GOT3 (cell line): ENCODE measurements at places on chromosomes 1 and 21.

GRCh38 chr1:157090196-157090647 lies 9.4 kb downstream of the ETV3L start:
- DNase-seq: peak; percentile 57

DNA sequence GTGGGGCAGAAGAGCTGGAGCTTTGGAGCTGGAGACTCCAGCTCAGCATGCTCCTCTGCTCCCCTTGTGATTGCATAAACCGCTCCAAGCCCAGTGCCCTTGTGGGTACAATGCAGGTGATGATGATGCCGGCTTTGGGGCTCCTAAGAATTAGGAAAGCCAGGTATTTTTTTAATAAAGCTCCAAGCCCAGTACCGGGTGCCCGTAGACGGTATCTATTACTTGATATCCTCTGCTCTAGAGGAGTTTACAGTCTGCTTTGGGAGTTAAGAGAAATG lies 27.2 kb downstream of the TENT5C start:
- no peak for DNase-seq

GRCh38 chr1:85940656-85941306 lies 215.8 kb downstream of the COL24A1 start:
- DNase-seq: no peak

GRCh38 chr1:119330466-119331189 lies 38.0 kb upstream of the HAO2 start:
- no peak for DNase-seq

DNA sequence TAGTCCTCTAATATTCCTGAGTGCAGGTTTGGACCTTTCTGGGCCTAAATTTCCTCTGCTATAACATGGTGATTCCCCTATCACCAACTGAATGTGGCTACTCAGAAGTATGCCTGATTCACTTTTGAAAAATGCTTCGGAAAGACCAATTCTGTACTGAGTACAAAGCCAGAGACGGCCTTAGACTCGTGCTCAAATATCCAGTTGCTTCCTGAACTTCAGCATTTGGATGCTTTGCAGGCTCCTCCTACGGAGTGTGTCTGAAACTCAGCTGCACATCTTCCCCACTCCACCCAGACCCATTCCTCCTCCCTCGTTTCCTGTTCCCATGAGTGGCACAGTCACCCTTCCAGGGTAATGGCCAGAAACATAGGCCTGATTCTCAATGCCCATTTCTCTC lies 98.4 kb upstream of the GADD45A start:
- no peak for DNase-seq

GRCh38 chr1:156712626-156713025 lies 7.2 kb upstream of the CRABP2 start:
- DNase-seq: no peak

DNA sequence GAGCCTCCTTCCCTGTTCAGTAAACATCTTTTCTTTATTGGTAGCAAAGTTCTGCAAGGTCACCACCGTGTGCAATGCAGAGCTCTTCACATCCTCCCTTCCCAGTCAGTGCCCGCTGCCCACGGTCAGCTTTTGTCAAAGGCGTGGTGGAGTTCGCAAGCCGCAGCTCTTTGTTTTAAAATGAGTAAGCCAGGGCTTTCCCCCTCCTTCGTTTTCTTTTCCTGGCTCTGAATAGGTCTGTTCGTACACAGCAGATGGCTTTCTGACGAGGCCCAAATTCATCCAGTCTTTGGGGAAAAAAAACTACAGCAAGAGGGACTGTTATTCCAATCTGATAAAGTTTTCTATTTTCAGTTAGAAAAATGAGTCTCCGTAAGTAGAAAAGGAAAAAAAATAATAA lies 153.2 kb downstream of the LRIG2 start:
- DNase-seq: no peak

GRCh38 chr1:212467843-212468482 lies 35.2 kb downstream of the NENF start:
- DNase-seq: no peak

GRCh38 chr1:147515045-147515869 lies 26.0 kb upstream of the BCL9 start:
- DNase-seq: no peak

DNA sequence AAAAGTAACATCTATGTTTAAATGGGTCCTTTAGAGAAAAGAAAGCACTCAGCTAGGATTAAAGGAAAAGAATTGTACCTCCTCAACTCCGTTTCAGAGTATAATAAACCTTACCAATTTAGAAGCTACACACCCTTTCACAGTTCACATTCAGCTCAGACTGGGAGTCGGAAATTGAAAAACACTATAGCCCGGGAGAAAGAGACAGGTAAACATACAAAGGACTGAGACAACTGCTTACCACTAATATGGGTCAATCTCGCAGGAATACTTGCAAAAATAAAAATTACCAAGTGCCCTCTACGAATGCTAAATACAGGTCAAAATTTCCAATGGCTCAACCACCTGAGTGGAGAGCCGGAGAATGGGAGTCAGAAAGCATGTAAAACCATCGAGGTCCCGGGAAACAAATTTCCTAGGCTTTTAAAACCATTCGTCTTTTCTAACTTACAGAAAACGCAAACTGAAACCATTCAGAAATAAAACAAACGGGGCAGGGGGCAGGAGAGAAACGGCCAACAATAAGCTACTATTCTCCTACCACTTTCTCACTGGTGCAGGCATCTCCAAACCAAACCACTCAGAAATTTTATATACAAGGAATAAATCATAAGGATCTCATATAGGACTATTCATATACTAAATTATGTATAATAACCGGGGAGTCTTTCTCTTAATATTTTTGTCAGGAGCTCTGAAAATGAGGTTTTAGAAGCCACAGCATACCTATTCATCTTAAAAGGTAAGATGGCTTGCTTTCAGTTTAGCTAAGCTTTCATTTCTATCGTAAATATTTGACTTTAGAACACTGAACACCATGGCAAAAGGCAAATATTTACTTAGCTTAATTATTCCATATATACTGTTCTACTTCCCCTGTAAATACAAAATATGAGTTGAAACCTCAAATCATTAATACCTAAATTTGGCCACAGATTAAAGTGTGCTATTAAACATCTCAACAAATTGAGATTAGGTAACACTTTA lies 136.5 kb downstream of the RERE start:
- DNase-seq: no peak

GRCh38 chr1:96710708-96711477 lies 10.7 kb upstream of the PTBP2 start:
- no peak for DNase-seq

GRCh38 chr1:32066489-32066873 lies 6.3 kb upstream of the TMEM39B start:
- no peak for DNase-seq

- no peak for DNase-seq
Observed at GRCh38 chr1:203268901-203269653, 36.2 kb upstream of the BTG2 start.

DNA sequence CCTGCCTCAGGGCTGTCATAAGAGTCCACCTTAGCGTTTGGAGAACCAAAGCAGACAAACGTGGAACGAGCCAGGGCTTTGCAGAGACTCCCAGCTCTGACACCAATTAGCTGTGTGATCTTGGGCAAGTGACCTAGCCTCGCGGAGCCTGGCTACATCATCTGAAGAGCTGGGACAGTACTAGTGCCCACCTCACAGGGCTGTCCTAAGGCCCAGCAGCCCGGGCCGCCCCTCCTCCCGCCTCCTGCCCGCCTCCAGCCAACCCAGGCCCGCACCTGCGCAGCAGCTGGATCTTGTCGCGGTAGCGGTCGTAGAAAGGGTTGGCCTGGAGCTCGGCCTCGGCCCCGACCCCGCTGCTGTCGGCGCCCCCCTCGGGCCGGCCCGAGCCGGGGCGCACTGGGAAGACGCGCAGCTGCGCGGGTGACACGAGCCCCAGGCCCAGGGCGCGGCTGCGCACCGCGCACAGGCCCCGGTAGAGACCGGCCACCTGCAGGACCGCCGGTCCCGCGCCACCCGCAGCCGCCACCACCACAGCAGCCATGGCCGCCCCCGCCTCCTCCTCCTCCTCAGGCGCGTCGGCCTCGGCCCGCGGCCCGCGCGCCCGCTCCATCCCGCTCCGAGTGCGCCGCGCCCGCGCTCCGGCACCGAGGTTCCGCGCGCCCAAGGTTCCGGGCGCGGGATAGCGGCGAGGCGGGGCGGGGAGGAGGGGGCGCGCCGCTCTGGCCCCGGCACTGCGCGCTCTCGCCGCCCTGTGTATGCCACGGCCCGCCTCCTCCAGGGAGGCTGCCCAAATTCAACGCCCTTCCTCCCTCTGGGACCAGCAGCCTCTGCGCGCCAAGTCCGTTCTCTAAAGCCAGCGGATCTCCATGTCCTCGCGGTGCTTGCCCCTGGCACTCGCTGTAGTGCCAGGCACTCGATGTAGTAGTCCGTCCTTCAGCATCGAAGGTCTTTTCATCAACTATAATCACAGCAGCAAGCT lies at the start of gene ATPAF1:
Gene ATPAF1, minus strand, starts transcription at position 583 of the 979 bp plus-strand sequence. Its CDS starts 42 bp downstream, at position 541.
- no peak for DNase-seq

GRCh38 chr1:197649188-197649587 lies 126.1 kb downstream of the DENND1B start:
- DNase-seq: no peak

- DNase-seq: no peak
Observed at GRCh38 chr21:29080454-29080941, 7.0 kb upstream of the CCT8 start.

DNA sequence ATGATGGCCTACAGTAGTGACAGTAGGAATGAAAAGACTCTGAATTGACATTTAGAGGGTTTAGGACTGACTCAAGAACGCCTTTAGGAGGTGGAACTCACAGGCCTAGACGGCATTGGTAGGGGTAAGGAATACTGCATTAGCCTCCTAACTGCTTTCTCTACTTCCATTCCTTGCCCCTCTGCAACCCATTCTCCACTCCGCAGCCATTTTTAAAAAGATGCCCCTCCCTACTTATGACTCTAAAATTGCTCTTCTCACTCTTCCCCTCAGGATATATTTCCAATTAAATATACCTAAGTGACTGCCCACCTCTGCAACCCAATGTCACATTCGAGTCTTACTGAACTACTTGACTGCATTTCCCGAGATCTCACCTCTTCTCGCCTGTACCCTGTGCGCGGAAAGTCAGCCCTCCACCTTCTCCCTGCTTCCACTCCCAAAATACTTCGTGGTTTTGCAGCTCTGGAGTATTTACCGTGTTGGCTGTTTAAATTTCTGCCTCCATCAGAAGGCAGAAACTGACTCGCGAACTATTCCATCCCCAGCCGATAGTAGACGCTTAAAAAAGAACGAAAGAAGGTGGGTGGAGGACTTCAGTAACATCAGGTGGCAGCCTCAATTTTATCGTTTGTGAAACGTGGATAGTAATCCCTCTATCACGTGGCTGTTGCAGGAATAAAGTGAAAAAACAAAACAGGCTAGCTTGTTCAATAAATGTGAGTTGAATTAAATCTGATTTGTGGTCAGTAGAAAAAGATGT lies 1.1 kb upstream of the YBX1 start:
- DNase-seq: no peak

GRCh38 chr1:100622037-100622436 lies 84.1 kb downstream of the GPR88 start:
- DNase-seq: peak; percentile 23

DNA sequence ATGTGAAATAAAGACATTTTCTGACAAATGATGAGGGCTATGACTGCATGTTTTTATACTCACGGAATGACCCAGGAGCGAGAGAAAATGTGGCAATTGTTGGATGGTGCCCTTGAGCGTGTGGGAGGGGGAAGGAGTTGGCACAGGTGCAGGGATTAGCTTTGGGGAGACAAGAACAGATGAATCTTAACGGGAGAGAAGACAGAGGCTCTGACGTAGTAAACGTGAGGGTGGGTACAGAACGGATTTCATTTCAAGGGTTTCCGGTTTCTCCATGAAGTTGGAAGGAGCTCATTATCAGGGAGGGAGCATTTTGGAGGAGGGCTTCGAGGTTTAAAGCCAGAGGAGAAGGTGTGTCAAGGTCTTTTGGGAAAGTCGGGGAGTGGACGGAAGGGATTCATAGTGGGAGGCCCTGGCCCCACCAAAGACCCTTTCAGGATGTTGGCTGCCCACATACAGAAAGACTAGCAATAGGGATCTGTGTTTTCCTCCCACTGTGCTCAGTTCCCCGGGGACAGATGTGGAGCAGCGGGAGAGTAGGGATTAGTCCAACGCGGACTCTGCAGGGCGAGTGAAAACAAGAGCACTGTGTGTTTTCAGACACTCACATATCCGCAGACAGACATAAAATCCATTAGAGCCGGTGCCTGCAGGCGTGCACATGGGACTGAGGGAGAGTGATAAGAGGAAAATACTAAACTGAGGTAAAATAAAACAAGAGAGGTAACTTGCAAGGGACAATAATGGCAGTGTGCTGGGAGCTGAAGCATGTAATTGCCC lies 584.1 kb downstream of the AJAP1 start:
- DNase-seq: no peak

DNA sequence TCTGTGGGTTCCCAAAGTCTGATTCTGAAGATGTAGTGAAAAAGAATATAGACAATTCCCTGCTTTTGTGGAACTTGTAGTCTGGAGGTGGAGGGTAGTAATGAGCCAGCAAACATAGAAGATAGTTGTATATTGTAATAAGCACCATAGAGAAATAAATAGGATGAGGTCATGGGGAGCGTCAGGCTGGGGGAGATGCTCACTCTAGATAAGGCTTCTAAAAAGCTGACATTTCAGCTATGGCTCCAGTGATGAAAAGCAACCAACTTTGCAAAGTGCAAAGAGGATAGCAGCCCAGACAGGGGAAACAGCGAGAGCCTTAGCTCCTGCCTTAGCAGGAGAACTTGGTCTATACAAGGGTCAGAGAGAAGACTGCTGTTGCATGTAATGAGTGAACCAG lies 98.0 kb upstream of the RALGPS2 start:
- no peak for DNase-seq

DNA sequence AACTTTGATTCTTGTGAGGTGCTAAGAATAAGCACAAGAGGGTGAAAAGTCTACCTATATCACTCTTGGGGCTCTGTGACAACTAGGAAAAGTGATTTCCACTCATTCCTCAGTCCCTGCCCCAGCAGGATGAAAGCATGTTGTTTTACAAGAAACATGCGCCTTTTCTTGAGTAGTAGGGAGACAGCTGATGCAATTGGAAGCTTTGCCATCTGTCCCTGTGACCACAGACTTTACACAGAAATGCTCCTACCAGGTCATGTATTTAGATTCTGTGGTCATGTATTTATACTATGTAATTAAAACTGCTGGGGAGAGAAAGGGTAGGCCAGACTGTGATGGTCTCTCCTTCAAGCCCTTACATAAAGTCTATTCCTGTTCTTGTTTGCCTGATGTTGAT lies 445.5 kb downstream of the PTPRC start:
- DNase-seq: no peak

DNA sequence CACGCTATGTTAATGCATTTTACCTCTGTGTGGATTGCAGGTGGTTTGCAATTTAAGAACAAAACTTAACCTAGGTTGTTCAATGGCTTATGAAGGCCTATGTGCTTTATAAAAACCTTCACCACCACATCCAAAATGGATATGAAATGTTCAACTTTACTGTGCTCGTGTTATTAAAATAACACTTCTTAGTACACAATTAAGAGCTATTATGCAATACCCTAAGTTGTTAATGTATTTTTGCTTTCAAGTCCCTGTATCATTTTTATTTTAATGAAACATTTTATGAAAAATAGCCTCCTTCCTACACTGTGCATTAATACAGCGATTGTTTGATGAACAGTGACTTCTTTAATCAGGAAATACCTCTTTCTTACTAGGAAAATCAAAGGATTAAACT lies 12.0 kb downstream of the NCAM2 start:
- no peak for DNase-seq

- peak; percentile 91 for DNase-seq
Observed at GRCh38 chr1:201191653-201192260, 1.1 kb downstream of the IGFN1 start.

GRCh38 chr1:225822655-225823403 lies 12.9 kb downstream of the EPHX1 start:
- no peak for DNase-seq
